ENCODE measurements at places on chromosomes 11 and 22. TPM values are rescaled to one million over a fixed set of nuclear protein-coding genes. Genes with fewer than 3 reads are reported as not detected.

The SCGB1C1 gene
- total RNA-seq = not detected

GRCh38 chr11:19181531-19182261 is 20.1 kb downstream of the CSRP3 start:
- DNase-seq = no peak

- no peak for DNase-seq
Observed at GRCh38 chr11:11860103-11860979, 18.6 kb downstream of the USP47 start.

DNA sequence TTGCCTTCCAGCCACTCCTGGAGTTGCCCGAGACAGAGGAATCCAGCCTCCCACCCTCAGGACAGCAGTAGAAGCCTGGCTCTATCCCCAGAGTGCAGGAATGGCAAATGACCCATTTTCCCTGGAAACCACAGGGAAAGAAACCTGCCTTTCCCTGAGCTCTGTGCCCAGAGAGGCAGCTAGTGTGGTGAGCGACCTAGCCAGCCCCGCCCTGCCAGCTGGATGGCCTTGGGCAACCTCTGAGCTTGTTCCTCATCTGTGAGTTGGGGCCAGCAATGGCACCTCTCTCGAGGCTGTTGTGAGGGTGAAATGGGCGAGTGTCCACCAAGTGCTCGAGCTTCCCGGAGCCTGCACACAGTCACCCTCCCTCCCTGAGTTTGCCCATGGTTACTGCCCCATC is 3.7 kb downstream of the OMP start:
- no peak for DNase-seq

GRCh38 chr11:64772303-64773018 is 5.9 kb downstream of the SF1 start:
- no peak for DNase-seq

DNA sequence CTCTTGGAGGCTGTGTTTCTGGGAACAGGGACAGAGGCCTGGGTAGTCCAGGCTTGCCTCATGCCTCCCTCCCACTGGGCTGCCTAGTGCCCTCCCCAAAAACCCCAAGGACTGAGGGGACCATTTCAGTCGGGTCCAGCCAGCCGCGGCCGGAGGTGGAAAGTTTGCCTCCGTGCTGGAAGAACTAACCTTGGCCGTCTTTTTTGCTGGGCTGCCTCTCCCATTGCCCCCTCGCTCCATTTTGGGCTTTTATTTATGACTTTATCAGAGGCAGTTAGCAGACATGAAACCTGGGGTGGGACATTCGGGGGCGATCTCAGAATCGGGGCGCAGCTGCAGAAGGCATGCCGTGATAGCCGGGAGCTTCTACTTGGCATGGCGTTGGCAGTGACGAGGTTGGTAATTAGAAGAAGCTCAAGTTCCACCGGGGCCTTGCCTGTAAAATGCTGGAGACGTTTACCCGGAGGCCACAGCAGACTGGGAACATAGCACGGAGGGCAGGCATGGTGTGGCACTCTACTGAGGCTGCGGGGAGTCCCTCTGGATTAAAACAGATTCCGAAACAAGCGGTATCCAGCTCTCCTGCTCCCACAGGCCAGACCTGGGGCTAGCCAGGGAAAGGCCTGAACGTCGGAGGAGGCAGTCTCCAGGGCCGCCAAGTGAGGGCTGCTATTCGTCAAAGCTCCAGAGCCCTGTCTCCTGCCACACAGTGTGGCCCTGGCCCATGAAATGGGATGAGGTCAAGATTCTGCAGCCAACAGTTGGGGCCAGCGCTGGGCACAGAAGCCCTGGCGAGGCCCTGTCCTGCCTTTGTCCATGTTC is 76.4 kb upstream of the PPARA start:
- no peak for DNase-seq
